ENCODE measurements at places on chromosomes 1 and 21.

- DNase-seq = no peak
Measured at GRCh38 chr1:158020886-158021620, 27.6 kb downstream of the KIRREL1 start.

DNA sequence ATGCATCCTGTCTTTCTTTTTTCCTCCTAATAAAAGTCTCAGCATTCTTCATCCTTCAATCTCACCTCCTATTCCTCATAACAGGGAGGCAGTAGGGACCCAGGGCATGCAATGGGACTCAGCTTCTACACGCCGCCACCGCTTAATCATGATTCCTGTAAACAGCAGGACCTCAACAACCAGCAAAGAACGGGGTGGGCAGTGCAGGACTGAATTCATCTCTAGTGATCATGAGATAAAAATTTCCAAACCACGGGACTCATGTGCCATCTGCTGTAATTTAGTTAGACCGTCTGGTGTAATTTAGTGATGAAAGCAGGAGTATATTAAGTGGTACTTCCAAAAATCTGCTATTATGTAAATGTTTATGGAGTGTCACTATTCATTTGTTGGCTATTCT is 5.4 kb downstream of the PRAMEF12 start:
- DNase-seq = no peak

DNA sequence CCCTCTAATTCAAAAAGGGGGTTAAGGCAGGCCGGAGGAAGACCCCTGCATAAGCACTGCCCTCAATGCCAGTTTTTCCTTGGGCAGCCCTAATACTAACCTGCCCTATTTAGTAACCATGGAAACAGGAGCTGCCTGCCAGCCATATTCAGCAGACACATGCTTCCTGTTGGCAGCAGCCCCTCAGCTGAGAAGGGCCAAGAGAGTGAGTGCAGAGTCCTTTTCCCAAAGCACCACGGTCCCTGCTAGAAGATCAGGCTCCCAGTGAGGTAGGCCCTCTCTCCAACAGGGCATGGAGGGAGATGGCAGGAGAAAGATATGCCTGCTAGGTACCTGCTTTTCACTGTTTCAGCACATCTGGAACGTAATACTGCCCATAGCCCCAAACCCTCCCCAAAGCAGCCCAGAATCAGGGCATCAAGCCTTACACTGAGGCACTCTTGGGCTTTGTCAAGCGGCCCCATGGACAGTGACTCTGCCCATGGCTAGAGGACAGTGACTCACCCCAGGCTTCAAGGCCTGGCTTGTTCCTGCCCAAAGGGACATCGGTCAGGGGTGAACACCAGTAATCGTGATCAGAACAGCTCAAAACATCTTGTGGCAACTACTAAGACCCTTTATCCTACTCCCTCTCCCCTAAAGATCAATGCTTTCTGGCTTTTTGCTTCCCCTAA is 64.5 kb downstream of the BCAR3 start:
- DNase-seq = peak; percentile 83

GRCh38 chr1:84181350-84182005 is 37.4 kb downstream of the PRKACB start:
- DNase-seq = no peak

DNA sequence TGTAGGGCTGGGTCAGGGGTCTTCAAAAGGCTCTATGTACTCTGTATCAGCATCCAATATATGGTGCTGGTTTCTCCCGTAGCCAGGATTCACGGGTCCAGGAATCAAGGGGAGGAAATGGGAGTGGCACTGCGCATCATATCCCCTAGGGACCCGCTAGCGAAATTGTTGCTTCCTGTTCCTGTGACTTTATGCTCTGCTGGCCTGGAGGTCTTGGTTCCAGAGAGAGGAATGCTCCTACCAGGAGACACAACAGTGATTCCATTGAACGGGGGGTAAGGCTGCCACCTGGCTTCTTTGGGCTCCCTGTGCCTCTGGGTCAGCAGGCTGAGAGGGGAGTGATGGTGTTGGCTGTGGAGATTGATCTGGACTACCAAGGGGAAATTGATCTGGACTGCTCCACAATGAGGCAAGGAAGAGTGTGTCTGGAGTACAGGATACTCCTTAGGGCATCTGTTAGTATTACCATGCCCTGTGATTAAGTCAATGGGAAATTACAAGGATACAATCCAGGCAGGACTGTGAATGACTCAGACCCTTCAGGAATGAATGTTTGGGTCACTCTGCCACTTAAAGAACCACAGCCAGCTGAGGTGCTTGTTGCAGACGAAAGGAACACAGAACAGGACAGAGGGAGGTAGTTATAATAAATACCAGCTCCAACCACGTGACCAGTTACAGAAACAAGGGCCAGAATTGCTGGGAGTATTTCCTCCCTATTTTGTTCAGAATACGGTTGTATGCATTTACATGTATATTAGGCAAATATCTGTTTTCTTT is 10.2 kb downstream of the SPSB1 start:
- DNase-seq = peak; percentile 82

- peak; percentile 50 for DNase-seq
Measured at GRCh38 chr1:93349231-93350135, 3.8 kb downstream of the DR1 start.

GRCh38 chr1:69982992-69983391 is 222.4 kb downstream of the LRRC40 start:
- DNase-seq = no peak

DNA sequence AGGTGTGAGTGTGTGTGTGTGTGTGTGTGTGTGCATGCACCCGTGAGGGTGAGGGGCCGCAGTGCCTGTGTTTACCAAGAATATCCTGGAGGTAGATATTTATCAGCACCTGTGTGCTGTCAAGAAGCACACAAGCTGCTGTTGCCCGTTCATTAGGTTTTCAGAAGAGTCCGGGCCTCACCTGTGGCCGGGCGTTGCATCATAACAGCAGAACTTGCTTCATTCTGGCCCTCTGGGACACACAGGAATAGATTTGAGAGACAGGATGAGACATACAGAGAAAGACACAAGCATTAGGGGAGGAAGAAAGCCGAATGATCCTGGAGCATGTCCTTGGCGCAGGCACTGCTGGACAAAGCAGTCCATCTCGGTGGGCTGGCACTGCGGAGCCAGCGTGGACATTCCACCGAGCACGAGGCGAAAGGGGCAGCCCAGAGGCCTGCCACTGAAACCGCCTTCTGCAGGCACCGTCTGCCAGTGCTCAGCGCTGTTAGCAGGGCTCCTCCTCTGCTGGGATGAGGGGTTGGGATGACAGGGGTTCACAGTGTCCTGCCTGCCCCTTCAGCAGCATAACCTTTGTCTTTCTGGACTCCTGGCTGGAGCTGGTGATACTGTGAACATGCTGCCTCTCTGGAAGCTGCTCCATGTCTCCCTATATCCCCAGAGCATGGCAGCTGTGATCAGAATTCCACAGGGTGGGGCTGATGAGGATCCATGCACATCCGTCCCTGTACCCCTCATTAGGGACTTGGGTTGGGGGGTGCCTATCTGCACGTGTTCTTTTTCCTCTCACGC is 81.1 kb downstream of the PEX14 start:
- DNase-seq = peak; percentile 32

DNA sequence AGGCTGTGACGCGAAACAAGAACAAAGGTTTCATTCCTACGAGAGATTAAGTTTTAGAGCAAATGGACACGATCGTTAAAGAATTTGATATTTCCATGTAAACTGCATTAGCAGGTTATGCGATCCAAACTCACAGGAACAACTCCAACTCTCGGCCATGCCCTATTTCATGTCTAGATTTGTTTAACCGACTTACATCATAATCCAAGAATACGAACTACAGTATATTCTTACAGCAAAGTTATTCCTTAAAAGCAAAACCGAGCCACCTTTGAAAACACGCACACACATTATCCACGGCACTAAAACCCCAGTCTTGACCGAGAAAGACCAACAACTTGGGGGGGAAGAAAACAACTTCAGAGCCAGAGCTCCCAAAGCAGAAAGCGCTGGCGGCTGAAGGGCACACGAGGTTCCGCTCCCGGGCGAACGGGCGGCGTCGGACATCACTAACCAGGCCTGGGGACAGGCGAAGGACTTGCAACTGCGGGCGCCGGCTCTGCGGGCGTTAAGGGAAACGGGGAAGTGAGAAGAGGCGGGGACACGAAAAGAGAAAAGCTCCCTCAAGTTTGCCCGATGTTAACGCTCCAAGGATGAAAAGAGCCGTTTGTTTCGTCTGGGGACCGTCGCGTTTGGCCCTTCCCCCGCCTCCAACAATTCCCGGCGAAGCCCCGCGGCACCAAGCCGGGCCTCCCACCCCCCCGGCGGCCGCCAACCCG is 690 bp downstream of the B3GALNT2 start:
- peak; percentile 66 for DNase-seq

DNA sequence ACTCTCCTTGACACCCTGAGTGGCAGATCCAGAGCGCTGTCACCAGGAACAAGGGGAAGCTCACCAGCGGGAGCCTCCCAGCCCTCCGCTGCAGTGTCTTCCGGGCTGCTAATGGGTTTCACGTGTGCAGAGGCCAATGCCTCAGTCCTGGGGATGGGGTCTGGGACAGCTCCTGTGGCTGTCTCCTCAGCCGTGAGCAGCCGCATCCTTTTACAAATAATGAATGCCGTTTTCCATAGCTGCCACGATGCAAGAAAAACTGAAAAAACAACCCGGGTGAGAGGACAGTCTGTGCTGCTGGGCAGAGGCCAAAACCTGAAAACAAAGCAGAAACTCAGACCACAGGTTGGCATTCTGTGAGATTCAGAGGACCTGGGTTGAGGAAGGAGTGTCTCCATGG is 212.2 kb upstream of the RAB4A start:
- DNase-seq = peak; percentile 60

- no peak for DNase-seq
Measured at GRCh38 chr1:64192290-64192689, 11.1 kb upstream of the UBE2U start.

GRCh38 chr1:201711811-201712210 is 117.1 kb upstream of the IPO9 start:
- no peak for DNase-seq

GRCh38 chr1:8097077-8097799 is 71.1 kb upstream of the ERRFI1 start:
- DNase-seq = peak; percentile 99

GRCh38 chr1:237043846-237044636 is 2.1 kb downstream of the RYR2 start:
- DNase-seq = peak; percentile 94

GRCh38 chr1:25773441-25774125 is 26.4 kb upstream of the SELENON start:
- peak; percentile 16 for DNase-seq

DNA sequence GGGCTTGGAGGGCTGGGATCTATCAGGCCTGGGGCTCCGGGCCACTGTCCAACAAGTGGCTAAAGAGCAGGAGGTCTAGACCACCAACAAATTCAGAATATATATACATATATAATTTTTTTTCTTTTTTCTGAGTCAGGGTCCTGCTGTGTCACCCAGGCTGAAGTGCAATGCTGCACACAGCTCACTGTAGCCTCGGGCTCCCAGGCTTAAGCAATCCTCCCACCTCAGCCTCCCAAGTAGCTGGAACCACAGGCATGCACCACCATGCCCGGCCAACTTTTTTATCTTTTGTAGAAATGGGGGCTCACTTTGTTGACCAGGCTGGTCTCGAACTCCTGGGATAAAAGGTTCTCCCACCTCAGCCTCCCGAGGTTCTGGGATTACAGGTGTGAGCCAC is 6.8 kb upstream of the LAPTM5 start:
- DNase-seq = no peak

DNA sequence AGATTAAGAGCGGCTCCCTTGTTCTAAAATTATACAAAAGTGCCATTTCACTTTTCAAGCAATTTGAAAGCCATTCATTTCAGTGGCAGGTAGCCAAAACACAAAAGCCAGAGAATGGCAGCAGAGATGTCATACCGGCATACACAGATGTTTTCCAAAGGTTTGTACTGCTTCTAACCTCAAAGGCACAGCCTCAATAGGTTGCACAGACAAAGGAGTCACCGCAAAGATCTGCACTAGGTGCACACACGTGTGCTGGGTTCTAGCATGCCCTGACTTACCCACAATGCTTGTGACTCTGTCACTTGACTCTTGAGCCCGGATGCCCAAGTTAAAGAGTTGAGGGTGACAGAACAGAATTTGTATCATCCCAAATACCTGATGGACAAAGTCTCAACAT is 448.9 kb upstream of the ADGRL2 start:
- DNase-seq = no peak

DNA sequence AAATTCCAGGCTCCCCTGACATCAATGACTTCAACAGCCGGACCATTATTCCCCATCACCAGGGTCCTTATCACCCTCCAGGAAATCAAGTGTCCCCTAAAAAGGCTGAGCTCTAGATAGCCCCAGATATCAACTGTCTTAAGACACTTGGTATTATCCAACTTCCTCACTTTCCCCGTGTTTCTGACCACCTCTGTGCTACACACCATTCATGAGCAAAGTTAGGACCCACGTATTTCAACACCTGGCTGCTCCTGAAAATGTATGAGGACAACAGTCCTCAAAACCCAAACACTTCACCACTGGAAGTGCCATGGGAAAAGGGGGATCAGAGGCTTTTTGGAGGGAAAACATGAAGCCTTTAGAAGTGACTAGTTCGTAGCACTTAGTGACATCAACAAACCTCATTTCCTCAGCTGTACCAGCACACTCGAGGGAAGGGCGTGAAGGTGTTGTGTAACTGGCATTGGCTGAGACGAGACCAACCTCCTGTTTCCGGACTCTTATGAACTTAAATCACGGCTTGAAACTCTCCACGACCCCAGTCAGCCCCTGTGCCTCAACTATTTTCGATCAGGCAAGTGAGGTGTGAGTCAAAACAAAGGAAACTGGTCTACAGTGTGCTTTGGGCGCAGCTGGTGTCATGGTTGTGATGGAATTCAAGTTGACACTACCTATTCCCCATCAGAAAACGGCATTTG is 4.1 kb upstream of the CHD5 start:
- no peak for DNase-seq

GRCh38 chr1:26090893-26091292 is 20.7 kb upstream of the PDIK1L start:
- DNase-seq = no peak

GRCh38 chr1:84289169-84289785 is 12.2 kb upstream of the SAMD13 start:
- DNase-seq = no peak

GRCh38 chr1:162709132-162709860 is 77.0 kb downstream of the DDR2 start:
- no peak for DNase-seq

DNA sequence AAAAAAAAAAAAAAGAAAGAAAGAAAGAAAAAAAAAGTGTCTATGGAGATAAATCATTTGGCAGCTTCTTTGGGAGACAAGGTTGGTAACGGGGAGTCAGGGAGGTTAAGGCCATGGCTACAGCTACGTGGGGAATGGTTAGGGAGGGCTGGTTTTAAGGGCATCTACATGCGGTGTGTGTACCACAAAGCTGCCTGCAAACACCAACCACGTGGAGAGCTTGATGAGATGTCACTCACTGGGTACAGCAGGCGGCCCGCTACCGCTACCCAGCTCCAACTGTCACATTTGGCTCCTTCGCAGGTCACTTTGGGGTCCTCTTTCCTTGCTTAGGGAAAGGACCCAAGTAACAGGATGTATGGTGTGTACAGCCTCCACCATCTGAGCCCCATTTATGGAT is 4.2 kb downstream of the NPPB start:
- no peak for DNase-seq
